ENCODE measurements at places on chromosomes 5 and 9.

DNA sequence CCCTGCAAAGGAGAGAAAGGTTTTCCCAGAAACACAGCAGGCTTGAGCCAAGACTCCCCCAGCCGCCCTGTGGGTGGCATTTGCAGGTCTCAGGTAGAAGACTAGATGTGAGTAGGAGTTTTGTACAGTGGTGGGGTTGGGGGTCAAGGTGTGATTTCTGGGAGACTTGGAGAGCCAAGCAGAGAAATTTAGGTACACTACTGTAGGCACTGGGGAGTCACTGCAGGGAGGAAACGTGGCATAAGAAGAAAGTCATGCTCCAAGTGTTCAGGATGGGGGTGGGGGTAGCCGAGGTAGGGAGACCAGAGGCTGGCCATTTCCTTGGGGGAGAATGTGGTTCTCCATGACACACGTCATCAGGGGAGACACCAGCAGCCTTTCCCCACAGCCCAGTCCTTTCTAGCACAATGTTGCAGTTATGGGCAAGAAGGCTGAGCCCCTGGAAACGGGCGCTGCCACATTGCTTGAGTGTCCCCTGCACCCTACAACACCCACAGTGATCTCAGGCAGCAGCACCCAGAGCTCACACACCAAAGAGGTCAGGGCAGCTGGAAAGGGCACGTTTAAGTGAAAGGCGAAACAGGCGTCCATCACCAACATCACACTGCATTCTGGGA, 210.5 kb downstream of the FSTL4 start:
- no peak for DNase-seq

- DNase-seq: peak; percentile 55
Measured at GRCh38 chr5:141778206-141778605, 96.2 kb upstream of the ARAP3 start.

DNA sequence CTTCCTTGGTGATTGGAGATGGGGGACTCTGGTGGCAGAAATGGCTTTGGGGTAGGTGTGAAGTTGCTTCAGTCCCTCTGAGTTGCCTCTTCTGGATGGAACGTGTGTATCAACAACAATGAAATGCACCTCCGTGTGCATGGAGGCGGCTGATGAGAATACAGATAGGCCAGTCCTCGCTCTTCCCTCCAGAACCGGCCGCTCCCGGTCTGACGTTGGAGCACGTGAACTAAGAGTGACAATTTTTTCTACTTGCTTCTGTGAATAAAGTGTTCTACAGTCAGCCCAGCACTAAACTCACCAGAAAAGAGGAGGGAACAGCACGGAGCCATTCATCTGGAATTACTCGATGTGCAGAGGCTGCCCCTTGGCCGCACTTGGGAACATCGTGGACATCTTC, 90.7 kb downstream of the ANKRD33B start:
- no peak for DNase-seq

GRCh38 chr5:141779503-141779973, 97.5 kb upstream of the ARAP3 start:
- peak; percentile 55 for DNase-seq
